Activated effector memory CD4-positive, alpha-beta T cell treated with Interleukin-2 at 50 U/mL for 16 hours (primary cell): ENCODE measurements at places on chromosomes 1 and 21.

GRCh38 chr21:25561668-25562641 lies 45.3 kb downstream of the MRPL39 start:
- DNase-seq, result peak; percentile 60

DNA sequence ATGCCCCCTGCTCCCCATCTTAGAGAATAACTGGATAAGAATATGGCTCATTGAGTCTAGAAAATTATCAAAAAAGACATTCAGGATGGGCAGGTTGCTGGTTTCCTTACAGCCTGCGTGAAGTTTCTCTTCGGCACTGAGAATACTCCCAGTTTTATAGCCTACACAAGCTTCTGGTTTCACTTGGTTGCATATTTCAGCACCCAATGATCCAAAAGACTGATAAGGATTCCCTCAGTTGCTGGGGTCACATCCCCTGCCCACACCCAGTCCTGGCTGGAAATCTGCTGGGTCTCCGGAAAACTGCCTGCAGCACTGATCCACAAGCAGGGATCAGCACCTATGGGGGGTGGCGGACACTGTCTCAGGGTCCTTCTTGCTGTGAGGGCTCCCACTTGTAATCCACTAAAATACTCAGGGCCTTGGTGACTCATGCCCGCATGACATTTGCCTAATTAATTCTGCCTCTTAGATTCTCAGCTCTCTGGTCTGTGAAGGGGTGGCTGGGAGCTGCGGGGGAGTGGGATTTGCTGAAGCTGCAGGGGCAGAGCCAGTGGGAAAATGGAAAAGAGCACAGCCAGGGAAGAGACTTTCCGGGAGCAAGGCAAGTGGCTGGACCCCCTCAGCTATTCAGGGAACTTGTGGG lies 142.5 kb downstream of the ZNF648 start:
- DNase-seq, result no peak

DNA sequence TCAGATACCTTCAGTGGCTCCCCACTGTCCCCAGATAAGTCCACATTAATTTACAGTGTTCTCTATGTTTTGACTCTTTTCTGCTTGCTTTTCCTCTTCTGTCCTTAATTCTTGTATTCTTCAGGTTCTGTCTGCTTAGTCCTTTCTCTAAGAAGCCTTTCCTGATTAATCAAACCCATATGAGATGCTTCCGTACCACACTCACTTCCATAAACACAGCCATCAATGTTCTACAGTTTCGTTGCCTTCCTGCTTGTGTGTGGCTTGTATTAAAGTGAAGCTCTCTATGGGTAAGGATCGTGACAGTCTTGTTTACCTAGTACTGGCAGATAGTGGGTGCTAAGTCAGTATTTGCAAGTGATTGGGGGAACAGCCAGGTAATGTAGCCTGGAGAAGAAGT lies 75.9 kb downstream of the PRDM2 start:
- no peak for DNase-seq

- no peak for DNase-seq
These were observed 548.8 kb upstream of the PKN2 start for GRCh38 chr1:88134983-88135921.

DNA sequence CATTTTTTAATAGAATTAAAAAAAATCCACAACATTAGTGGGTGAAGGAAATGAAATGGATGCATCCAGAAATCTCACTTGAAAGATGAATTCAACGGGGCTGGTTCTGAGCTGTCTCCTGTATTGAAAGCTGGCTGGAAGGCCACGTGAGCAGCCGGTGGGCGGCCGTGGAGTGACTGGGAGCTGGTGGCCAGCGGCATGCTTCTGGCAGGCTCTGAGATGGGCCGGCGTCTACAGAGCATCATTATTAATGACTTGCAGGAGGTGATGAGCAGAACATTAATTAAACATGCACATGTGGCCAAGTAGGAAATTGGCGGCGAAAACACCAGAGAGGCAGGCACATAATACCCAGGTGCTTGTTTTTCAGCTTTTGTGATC lies 115.6 kb upstream of the LMO4 start:
- DNase-seq, result no peak

DNA sequence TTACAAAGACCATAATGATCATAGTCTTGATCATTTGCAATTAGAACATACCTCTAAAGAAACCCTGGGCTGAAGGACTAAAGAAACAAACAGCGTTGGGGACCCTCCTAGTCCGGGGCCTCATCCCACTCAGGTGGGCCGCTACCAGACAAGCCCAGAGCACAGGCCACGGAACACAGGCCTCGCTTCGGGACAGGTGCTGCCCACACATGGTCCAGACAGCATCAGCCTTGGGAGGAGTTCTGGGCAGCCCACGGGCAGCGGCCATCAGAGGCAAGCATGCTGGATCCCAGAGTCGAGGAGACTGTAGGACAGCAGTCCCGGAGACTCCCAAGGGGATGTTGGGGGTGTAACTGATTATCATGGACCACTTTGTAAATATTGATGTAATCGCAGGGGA lies 4.9 kb downstream of the C2CD2 start:
- no peak for DNase-seq

DNA sequence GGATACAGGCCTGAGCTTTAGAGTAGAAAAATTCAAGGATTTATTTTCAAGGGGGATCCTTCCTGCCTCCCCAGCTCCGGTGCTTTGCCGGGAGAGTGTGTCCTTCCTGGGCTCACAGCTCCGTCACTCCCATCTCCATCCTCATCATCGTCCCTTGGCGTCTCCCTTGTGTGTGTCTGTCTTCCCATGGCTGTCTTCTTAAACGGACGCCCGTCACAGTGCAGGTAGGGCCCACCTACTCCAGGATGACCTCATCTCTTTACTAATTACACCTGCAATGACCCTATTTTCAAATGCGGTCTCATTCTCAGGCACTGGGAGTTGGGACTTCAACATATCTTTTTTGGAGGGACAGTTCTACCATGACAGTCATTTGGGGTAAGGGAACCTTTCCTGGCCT lies 320.3 kb upstream of the C1orf174 start:
- DNase-seq, result no peak

GRCh38 chr1:11749203-11749689 lies 12.7 kb upstream of the C1orf167 start:
- peak; percentile 23 for DNase-seq

GRCh38 chr1:2585318-2586092 lies 1.1 kb upstream of the PRXL2B start:
- peak; percentile 63 for DNase-seq

DNA sequence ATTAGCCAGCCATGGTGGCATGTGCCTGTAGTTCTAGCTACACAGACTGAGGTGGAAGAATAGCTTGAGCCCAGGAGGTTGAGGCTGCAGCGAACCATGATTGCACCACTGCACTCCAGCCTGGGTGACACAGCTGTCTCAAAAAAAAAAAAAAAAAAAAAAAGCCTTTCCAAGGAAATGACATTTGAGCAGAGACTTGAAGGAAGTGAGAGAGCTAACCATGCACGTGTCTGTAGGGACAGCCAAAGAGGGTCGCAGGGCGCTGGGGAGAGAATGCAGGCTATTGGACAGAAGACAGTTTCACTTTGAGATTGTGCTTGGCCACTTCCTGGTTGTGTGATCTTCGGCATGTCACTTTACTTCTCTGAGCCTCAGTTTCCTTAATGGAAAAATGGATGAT lies 6.8 kb downstream of the HCRTR1 start:
- DNase-seq, result no peak

- no peak for DNase-seq
These were observed 38.3 kb downstream of the GALNT2 start for GRCh38 chr1:230105245-230105753.

- no peak for DNase-seq
These were observed 185.4 kb downstream of the LYPLAL1 start for GRCh38 chr1:219359126-219359525.

DNA sequence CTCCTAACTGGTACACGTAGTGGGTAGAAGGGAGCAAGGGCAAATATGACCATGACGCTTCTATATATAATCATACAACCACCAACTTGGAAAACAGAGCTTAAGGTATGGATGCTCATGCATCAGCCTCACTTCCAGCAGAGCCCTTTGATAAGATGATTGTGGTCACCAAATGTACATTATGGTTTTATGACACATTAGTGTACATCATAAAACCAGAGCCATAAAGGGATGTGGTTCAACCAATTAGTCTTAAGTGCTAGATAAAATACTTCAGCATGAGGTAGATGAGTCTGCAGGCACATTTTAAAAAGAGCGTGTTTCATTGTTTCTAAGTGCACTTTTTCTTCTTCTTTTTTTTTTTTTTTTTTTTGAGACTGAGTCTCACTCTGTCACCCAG lies 43.7 kb downstream of the NIBAN1 start:
- DNase-seq, result no peak

DNA sequence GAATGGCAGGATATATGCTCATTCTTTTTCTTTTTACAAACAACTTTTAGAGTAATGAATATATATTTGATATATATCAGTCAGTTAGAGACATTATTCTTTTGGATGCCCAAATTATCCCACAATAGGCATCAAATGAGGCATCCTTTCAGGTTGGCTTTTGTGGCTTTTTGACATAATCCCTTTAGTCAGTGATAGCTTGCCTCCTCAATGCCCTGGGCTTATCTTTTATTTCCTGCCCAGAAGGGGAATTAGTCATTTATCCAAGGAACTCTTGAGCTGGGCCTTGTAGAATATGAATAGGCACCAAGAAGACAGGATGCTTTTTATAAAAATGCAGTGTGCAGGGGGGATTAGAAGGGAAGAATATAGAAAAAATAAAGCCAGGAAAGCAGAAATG lies 22.2 kb downstream of the EPHX4 start:
- no peak for DNase-seq

DNA sequence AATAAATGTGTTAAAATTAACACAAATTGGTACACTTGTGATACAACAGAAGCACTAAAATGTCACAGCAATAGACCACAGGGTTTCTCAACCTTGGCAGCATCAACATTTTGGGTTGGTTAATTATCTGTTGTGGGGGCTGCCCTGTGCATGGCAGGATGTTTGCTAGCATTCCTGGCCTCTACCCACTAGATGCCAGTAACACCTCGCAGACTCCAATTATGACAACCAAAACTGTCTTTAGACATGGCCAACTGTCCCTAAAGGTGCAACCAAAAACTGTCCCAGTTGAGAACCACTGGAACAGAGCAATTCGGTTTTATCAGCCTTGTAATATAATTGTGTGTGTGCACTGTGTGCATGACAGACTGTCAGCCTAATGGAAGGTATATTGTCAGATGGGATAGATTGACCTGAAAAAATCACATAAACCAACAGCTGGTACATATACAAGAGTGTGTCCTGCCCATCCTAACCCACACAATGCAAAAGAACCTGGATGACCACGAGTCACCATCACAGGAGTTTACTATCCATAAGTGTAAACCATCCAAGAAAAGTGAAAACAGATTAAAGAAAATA lies 13.5 kb upstream of the ERG start:
- no peak for DNase-seq

DNA sequence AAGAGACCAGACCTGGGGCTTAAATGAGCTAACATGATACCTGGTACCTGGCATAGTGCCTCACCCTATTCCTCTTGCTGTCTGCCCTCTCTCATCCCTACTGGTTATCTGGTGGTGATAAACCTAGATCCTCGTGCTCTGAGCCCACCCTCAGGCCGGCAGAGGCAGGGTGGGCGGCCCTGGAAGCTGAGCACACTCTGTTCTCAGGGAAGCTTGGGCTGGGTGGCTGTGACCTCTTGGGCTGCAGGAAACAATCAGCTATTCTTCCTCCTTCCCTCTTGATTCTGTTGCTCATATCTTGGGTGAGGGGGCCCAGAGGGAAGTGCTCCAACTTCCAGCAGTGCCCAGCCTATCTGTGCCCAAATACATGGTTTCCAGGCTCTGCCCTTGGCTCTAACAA lies 42.0 kb downstream of the SDC3 start:
- no peak for DNase-seq

- no peak for DNase-seq
These were observed 52.0 kb upstream of the POFUT2 start for GRCh38 chr21:45339421-45340402.

- no peak for DNase-seq
These were observed 46.1 kb downstream of the KCNAB2 start for GRCh38 chr1:6091823-6092109.

- DNase-seq, result no peak
These were observed 859.5 kb downstream of the USP25 start for GRCh38 chr21:16589006-16589898.

- no peak for DNase-seq
These were observed 35.1 kb downstream of the ZNF281 start for GRCh38 chr1:200374569-200375295.

- DNase-seq, result no peak
These were observed 48.2 kb downstream of the PRDM15 start for GRCh38 chr21:41830764-41831452.

DNA sequence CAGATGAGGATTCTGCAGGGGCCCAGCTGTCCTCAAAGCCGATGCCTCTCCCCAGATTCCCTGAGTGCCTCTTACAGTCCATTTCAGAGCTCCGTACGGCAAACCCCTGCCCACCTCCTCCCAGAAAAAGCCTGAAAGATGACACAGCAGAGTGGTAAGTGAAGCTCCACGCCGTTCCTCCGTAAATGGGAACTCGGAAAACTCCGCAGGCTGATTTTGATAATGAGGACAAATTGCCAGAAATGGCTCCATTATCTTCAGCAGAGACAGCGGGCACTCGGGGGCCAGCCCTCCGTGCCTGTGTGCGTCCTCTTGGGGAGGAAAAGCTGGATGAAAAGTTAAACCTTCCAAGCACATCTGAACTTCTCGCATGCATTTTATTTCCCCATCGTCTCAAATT lies 81.1 kb downstream of the NPHP4 start:
- DNase-seq, result no peak

DNA sequence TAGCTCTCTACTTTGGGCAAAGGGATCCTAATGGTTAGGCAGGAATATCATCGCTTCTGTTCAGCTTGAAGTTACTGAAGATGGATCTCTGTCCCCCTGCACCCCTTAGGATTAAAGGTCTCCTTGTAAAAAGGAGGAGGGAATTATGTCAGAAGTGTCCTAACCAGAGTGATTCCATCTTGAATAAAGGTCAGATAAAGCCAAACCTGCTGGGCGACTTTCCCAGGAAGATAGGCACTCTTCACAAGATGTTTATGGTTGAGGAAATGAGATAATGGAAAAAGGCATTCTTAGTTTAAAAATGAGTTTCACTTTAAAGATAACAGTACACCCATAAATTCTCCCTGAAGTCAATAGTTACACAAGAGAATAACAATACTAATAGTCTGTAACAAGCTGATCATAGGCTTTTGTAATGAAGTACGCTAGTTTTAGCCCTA lies 1.7 kb upstream of the NENF start:
- DNase-seq, result no peak

GRCh38 chr1:96211202-96211601 lies 510.4 kb upstream of the PTBP2 start:
- no peak for DNase-seq

GRCh38 chr1:238892612-238893011 lies 493.8 kb upstream of the CHRM3 start:
- DNase-seq, result no peak

DNA sequence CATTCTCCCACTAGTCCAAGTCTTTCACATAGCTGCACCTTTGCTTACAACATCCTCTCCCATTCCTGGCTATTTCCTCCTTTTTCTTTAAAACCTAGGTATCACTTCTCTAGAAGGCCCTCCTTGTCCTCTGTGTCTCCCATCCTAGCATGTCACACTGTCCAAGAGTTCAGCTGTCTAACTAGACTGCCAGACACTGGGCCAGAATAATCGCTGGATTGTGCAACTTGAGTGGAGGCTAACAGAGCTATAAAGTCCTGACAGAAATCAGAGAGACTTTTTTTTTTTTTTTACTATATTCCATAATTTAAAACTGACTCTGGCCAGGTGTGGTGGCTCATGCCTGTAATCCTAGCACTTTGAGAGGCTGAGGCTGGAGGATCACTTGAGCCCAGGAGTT lies 4.2 kb upstream of the ANGPTL7 start:
- DNase-seq, result no peak
